ENCODE measurements at places on chromosomes 2 and 18.

DNA sequence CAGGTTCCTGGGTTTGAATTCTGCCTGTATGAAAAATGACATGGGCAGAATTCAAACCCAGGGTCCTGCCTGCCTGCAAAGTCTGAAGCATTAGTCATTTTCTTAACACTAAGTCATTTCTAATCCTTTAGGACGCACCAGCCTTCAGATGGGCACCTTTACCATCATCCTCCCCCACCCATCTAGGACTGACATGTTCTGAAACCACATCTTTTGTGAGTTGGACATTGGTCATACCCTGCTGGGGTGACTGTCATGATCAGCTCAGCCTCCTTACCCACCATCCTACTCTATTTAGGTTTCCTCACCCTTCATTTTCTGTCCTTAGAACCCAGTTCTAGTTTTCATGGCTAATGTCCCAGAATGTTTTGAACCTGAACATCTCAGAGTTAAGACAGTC lies 104.9 kb downstream of the TRIB2 start:
- no peak for DNase-seq

GRCh38 chr2:48940606-48941005 lies 185.1 kb upstream of the LHCGR start:
- no peak for DNase-seq

GRCh38 chr2:169815849-169816248 lies 8.9 kb downstream of the METTL5 start:
- no peak for DNase-seq

GRCh38 chr18:48832938-48833700 lies 117.6 kb downstream of the SMAD7 start:
- DNase-seq: no peak

GRCh38 chr2:239912938-239913635 lies 112.1 kb downstream of the NDUFA10 start:
- DNase-seq: no peak

DNA sequence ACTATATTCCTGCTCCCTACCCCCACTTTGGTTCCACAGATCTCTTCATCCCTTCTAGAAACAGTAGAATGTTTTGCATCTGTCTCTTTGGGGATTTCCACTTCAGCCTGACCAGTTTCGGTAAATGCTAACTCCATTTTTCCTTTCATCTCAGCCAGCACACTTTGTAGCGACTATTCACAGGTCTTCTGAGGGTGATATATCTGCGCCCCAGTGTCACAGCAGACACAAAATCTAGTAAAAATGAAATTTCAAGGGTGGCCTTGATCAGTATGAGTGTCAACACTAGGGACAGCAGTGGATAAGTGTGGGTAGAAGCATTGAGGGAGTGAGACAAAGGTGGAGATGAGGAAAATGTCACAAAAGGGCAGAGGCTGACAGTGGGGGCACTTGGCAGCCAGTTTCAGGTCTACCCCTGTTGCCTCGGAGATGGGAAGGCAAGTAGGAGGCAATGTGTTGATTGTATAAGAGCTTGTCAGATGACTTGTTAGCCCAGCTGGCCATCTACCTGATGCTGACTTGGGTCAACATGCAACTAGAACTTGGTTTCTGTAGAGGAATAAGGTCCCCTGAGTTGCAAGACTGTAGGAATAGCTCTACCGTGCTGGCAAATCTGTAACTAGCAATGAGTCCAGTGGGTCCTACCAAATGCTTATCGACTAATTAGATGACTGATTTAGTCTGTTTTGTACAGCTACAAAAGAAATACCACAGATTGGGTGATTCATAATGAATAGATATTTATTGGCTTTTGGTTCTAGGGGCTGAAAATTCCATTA lies 60.7 kb downstream of the CXCR4 start:
- peak; percentile 8 for DNase-seq

DNA sequence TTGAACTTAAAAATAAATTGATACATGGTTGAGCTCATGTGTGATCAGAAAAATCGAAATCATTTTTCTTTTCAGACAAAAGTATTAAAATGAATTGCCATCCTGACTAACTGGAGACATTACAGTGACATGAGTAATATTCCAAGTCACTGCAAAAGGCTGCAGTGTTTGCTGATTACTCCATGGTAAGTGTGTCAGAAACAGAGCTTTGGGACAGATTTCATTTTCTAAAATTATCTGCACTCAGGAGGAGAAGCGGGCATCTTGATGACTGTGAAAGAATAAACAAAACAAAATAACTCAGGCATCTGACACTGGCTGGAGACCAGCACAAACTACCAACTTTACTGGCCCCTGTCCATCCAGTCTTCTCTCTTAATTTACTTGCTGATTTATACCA lies 312.3 kb upstream of the PIK3C3 start:
- no peak for DNase-seq

DNA sequence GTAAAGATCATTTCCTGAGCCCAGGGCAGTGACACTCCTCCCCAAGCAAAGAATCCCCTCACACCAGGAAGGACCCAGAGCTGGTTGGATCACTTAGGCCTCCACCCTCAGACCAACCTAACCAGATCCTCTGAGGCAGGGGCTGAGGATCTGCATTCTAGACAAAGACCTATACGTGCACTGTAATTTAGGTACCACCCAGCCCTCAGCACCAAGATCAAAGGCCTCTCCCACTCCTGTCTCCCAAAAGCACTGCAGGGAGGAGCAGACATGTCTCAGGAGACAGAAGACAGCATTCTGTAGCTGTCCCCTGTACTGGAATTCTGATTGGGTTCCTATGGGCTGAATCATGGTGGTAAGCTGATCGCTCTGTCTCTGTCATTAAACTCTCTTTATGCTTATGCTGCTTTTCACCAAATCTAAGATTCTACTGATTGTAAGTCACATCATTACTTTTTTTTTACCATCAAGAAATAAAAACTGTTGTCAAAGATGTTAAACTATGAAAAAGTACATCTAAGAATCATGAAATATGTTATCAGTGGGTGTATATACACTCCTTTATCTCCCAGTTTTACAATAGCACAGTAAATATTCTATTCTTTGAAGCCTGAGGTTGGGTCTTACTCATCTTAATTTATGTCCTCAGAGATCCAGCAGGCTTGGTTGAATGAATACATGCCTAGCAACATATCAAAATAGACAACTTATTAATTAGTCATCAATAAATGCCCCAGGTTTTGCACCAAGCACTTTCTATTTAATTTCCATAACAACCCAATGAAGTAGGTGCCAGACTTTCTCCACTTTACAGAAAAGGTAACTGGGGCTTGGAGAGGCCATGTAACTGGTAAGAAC lies 28.3 kb downstream of the MCFD2 start:
- DNase-seq: no peak

DNA sequence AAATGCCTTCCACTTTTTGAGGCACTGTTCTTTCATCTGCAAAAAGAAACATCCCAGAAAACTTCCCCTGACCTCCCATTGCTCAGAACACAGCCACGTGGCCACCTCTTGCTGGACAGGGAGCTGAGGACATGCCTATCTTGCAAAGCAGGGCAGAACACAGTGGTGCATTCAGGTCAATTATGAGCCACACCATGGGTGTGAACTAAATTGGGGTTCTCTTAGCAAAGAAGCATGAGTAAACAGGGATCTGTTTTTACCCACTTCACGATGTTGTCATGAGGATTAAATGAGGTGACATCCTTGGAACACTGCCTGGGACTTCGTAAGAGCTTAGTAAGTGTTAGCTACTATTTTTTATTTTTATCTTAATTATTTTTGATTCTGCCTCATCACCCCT lies 25.1 kb downstream of the BMP10 start:
- no peak for DNase-seq

DNA sequence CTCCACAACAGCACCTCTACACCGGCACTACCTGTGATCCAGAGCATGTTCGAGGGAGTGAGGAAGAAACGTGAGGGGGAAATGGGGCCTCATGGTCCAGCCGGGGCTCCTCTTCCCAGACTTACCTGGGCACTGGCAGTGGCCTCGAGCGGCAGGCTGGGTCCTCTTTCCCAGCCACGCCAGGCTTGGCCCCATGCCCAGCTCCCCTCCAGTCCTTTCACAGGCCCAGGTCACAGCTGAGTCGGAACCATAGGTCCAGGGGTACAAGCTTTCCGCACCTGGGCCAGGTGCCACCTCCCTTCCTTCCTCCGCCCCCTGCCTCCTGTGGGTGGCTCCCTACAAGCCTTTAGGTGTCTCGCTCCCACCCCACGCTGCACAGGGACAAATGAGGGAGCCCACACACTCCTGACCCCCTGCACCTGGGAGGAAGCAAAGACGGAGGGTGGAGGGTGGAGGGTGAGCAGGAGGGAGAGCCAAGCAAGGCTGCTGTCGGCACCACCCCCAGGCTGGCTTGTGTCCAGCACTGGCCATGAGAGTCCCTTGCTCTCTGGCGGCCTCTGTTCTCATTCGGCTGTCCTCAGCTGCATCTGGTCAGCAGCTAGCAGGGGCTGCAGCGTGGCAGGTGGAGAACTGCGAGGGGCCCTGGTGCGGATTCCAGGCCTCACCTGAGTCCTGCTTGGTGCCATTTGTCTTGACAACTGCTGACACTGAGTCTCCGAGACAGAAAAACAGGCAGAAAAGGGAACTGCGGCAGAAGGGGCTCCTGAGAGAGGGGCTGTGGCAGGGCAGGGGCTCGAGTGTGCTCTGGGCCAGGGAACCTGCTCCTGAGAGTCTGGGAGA lies 26.8 kb downstream of the ADRA2B start:
- DNase-seq: no peak

DNA sequence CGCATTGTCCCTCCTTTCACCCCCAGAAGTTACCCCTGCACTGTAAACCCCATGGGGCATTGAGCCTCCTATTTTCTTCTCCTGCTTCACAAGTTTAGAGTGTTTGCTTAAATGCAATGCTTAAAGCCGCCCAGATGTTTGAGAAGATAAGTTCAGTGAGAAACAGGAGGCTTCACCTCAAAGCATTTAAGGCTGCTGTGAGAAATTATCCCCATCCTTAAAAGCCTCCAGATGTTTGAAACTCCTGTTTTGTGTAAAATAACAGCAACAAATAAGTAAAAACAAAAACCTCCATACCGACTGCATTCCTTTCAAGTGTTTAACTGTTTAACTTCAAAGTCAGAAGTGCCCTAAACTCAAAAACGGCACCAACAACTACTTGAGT lies 81.8 kb downstream of the RTP5 start:
- DNase-seq: no peak

GRCh38 chr18:26438980-26439379 lies 109.4 kb downstream of the KCTD1 start:
- no peak for DNase-seq

- no peak for DNase-seq
Measured at GRCh38 chr18:5068851-5069250, 128.2 kb downstream of the AKAIN1 start.

Data from stimulated activated CD8-positive, alpha-beta memory T cell treated with anti-CD3 and anti-CD28 coated beads, Interleukin-7, amount 100 ng/mL, for 24 hours (primary cell).